H7 (cell line): ENCODE measurements at places on chromosomes 4 and X.

GRCh38 chr4:117971403-117971802 lies 62.9 kb upstream of the NDST3 start:
- DNase-seq = no peak

GRCh38 chrX:42615161-42615563 lies 162.8 kb downstream of the PPP1R2C start:
- DNase-seq = no peak

DNA sequence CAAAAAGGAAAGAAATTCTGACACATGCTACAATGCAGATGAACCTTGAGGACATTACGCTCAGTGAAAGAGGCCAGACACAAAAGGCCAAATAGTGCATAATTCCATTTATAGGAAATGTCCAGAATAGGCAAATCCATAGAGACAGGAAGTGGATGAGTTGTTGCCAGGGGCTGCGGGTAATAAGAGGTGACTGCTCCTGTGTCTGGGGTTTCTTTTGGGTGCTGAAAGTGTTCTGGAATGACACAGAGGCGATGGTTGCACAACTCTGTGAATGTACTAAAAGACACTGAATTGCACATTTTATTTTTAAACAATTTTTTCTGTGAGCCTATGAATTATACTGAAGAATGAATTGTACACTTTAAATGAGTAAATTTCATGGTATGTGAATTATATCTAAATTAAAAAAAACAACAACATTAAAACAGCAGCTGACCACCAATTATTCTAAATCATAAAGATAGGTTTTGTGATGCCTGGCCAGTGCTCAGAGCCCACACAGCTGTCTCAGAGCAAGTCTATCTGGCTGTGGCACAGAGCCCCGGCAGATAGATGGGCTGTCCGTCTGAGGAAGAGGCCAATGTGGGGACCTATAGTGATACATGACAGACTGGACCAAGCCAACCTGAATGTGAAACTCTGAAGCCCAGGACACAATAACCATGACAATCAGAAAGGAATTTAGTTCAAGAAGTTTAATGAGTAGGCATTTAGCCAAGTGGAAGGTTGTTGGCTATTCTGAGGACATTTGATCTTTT lies 23.5 kb upstream of the IRAK1 start:
- DNase-seq = no peak

DNA sequence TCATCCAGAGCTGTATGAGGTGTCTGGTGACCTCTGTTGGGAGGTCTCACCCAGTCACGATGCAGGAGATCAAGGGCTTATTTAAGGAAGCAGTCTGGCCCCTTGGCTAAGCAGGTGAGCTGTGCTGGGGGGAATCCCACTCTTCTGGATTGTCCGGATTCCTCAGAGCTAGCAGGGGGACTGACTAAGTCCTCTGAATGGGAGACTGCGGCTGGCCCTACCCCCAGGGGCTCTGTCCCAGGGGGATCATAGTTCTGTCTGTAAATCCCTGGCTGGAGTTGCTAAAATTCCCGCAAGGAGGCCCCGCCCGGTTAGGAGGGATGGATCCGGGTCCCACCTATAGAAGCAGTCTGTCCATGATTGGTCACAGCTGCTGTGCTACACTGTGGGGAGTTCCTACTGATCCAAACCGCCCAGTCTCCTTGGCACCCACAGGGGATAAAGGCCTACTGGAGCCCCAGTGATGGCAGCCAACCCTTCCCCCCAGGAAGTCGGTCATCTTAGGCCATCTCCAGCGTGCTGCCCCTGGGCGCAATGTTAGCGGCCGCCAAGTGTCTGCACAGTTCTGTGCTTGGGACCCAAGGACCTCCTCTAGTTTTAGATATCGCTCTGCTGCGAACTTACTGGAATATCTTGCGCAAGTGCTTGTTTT lies 118.2 kb upstream of the KLF8 start:
- DNase-seq = no peak

GRCh38 chr4:138184886-138185285 lies 57.3 kb downstream of the SLC7A11 start:
- no peak for DNase-seq

GRCh38 chrX:109928596-109929335 lies 74.1 kb upstream of the TMEM164 start:
- no peak for DNase-seq

GRCh38 chr4:62644372-62644771 lies 1444.2 kb downstream of the ADGRL3 start:
- DNase-seq = peak; percentile 2

- DNase-seq = peak; percentile 58
These were observed 729.3 kb upstream of the ACTRT1 start for GRCh38 chrX:128781506-128781905.

DNA sequence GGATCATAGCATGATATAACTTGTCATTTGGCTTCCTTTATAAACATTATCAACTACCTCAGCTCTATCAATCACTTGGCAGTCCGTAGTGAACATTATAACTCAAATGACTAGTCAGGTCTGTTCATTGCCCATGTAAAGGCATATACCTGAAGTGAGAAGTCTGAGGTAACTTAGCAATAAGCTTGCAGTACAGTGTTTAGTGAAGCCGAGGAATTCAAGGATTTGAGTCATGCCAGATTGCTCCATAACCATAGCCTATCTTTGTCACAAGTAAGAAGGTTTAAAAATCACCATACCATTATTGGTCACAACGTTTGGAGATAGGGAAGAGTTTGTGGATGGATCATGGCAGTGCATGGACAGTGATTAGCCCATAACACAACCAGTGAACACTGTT lies 41.6 kb downstream of the AR start:
- no peak for DNase-seq

- no peak for DNase-seq
These were observed 32.2 kb downstream of the MID2 start for GRCh38 chrX:107857837-107858236.

DNA sequence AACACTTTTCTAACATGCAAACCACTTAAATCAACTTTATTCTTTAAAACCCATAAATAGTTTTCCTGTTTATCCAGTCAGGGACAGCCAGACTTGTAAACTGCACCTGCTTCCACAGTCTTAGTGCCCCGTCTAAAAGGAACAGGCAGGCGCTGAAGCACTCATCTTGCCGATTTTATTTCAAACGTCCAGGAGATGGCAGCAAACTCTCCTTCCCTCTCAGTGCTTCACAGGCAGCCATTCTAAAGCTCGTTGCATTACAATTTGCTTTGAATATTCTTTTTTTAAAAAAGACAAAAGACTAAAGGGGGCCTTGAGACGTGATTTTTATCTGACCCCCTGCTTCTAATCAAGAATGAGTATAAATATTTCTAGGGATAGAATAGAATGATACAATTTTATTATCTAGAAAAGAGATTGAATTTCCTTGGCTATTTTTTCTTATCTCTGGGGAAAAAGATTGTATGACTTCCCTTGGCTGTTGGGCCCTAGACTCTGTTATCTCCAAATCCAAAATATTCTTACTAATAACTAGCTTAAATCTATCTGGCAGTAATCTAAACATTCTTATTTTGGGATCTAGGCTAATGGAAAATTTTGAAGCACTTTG lies 93.6 kb upstream of the MYOZ2 start:
- peak; percentile 65 for DNase-seq

GRCh38 chrX:8179656-8180055 lies 8.6 kb upstream of the VCX2 start:
- DNase-seq = peak; percentile 17

DNA sequence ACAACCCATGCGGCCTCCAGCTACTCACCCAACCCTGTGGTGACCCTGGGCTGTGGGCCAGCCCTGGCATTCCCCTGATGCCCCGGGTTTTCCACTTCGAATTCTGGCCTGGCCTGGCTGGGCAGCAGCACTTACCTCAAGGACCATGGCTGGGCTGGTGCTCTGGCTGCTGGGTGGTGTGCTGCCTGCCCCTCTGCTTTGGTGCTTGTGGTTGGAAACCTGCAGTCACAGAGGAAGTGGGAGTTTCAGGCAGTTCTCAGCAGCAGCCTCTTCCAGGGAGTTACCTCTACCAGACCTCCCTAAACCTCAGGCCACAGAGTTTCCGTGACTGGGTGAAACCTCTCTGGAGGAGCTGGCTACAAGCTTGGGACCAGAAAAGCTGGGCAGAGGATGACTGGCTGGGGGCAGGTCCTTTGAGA lies at the start of gene CXCR3:
Gene CXCR3 (minus strand): TSS at position 209 of the 419 bp plus-strand sequence. CDS start 62 bp downstream, at position 147.
- DNase-seq = no peak

- DNase-seq = no peak
These were observed 47.9 kb downstream of the FAM13A start for GRCh38 chr4:89009115-89009514.

DNA sequence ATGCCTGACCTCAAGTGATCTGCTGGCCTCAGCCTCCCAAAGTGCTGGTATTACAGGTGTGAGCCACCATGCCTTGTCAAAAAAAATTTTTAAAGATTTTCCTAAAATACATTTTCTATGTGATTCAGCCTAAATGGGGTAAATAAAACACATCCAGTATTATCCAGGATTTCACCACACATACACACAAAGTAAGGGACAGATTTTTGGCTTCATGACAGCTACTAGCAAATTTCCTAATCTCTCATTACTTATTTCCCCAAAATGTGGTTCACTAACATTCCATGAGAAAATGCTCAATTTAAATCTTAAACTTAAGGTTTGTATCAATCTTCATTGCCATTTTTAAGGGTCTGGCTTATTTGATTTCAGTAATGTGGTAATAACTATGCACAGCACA lies 348.5 kb upstream of the INTU start:
- DNase-seq = no peak

DNA sequence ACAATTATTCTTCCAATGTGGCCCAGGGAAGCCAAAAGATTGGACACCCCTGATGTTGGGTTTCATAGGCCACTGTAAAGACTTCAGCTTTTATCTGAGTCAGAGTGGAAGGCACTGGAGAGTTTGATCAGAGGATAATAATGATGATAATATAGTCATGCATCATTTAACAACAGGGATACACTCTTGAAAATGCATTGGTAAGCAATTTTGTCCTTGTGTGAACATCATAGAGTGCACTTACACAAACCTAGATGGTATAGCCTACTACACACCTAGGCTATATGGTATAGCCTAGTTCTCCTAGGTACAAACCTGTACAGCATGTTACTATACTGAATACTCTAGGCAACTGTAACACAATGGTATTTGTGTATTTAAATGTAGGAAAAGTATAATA lies 70.5 kb downstream of the COQ2 start:
- no peak for DNase-seq

DNA sequence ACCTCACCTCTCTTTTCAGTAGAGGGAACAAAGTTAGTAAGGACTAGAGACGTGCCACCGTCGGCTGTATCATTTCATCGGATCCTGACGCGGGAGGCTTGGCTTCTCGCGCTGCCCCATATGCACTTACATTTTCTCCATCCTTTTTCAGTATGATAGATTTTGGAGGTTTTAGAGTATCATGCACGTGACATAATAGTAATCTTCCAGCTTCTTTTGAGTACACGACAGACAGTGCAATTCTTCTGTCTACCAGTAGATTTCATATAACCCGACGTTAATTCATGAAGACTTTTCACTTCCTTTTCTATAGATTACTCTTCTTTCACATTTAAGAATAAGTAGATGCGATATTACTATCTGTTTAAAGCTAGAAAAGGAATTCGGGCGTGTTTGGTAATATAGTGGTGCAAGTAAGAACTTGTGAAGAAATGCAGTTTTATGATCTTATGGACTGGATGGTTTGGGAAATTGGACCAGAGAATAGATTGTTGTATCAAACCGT lies 1.0 kb downstream of the CDS1 start:
- DNase-seq = no peak

- DNase-seq = no peak
These were observed 126.3 kb downstream of the AASDH start for GRCh38 chr4:56261027-56261426.

- no peak for DNase-seq
These were observed 162.5 kb downstream of the ATP10D start for GRCh38 chr4:47647544-47647943.

GRCh38 chr4:54707406-54707805 lies 49.6 kb downstream of the KIT start:
- DNase-seq = no peak

- DNase-seq = no peak
These were observed 21.5 kb downstream of the ARSJ start for GRCh38 chr4:113957956-113958355.

GRCh38 chrX:14356401-14356800 lies 172.9 kb upstream of the GLRA2 start:
- no peak for DNase-seq

- no peak for DNase-seq
These were observed 20.8 kb downstream of the USO1 start for GRCh38 chr4:75745161-75745560.

GRCh38 chrX:42119076-42119475 lies 195.7 kb upstream of the CASK start:
- DNase-seq = no peak

- no peak for DNase-seq
These were observed 72.8 kb downstream of the KIT start for GRCh38 chr4:54730581-54730980.

GRCh38 chr4:16140879-16141249 lies 57.0 kb upstream of the PROM1 start:
- DNase-seq = no peak
